ENCODE measurements at places on chromosomes 6 and 20.

GRCh38 chr6:28250747-28251146 is 1.3 kb downstream of the ZKSCAN4 start:
- no peak for DNase-seq

- no peak for DNase-seq
These were observed 30.9 kb downstream of the STK35 start for GRCh38 chr20:2132461-2132901.

DNA sequence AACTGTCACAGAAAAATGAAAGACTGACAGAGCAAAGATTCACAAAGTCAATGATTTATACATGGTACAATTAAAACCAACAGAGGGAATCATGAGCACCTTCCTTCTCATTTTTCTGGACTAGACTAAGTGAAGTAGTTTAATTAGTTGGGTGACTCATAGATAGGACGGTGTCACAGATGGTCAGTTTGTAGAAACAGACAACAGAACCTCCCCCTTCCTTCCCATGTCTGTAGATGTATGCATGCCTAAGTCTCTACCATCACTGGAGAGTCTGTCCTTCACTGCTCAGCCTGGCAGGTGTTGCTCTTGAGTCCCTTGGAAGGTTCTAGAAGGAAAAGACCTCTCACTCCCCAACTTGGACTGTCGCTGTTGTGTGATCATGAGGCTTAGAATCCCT is 75.4 kb upstream of the EEF1E1 start:
- no peak for DNase-seq

- no peak for DNase-seq
These were observed 9.1 kb downstream of the CHRNA4 start for GRCh38 chr20:63351811-63352591.

DNA sequence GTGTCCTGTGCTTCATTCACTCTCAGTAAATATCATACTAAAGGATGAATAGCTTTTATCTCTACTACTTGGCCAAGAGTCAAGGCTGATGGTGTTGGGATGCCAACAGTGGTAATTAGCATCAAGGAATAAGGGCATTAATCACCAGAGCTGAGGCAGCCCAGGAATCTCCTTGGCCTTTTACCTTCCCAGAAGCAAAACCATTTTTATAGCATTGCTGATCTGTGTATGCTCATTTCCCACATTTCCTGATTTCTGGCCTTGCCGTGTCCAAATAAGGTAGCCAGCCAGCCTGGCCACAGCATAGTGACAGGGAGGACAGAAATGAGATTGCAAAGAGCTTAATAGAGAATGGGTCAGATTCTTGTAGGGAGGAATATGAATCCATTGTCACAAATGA is 76.7 kb upstream of the FOXO3 start:
- DNase-seq, result no peak

Data from activated CD8-positive, alpha-beta memory T cell treated with anti-CD3 and anti-CD28 coated beads for 4 hours (primary cell).